Vein endothelial cell (primary cell): ENCODE measurements at places on chromosomes 12 and 14. TPM values are rescaled to one million over a fixed set of nuclear protein-coding genes. Genes with fewer than 3 reads are reported as not detected.

The ACVRL1 gene
- 417 and 629 TPM in 2 replicates for total RNA-seq

The REP15 gene
- 2.9 and 6.2 TPM in 2 replicates for total RNA-seq

The LHX5 gene
- not detected in 2 replicates for total RNA-seq

The MYF6 gene
- not detected in 2 replicates for total RNA-seq

The CDH24 gene
- total RNA-seq: 10.8 and 18.9 TPM in 2 replicates

The MARK3 gene
- total RNA-seq: 76.8 and 99.4 TPM in 2 replicates

The NINJ2 gene
- total RNA-seq: 0.38 and 1.6 TPM in 2 replicates

The KRT6C gene
- not detected in 2 replicates for total RNA-seq

The RNF212B gene
- total RNA-seq: not detected in 2 replicates

The FGD4 gene
- total RNA-seq: 41.8 and 68.5 TPM in 2 replicates

The TAS2R7 gene
- 0.48 TPM in 1 of 2 replicates, not detected in the other for total RNA-seq

The SERPINA6 gene
- total RNA-seq: not detected in 2 replicates

The GPR135 gene
- 2.3 and 3.8 TPM in 2 replicates for total RNA-seq

The RNASE7 gene
- not detected in 2 replicates for total RNA-seq
